ENCODE measurements at places on chromosomes 16 and 17.

- DNase-seq, result no peak
Observed at GRCh38 chr17:38428112-38428642, at the start of gene ARHGAP23. ARHGAP23 (plus strand) TSS chr17:38428464; CDS start chr17:38428486, 22 bp downstream.

DNA sequence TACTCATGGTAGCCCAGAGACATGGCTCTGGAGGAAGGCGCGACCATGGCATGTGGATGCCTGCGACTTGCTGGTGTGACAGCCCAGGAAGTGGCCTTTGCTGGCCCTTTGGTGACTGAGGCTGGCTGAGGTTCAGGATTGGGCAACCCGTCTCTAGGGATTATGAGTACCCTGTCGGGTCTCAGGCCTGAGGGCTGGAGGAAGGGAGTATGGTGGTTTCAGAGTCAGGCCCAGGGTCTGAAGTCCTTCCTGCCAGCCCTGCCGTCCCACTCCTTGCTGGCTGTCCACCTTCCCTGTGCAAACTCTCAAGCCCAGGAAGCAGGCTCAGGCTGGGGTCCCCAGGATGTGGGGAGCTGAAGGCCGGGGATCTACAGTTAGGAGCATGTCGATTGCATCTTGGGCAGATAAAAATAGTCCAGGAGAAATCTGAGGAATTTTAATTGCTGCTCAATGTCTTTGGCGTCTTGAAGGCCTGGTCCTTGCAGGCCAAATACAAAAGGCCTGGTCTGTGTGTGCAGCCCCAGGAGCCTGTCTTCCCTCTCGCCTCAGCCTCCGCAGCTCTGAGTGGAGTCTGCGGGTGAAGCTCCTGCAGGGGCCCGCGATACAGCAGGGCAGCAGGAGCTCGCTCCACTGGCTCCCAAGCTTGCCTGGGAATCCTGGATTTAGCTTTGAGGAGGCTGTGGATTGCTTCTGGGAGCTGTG, 52.5 kb downstream of the NKD1 start:
- no peak for DNase-seq

- no peak for DNase-seq
Observed at GRCh38 chr17:4901648-4902344, 1.1 kb downstream of the CHRNE start.

- no peak for DNase-seq
Observed at GRCh38 chr16:70630960-70631745, 15.2 kb upstream of the IL34 start.

- DNase-seq, result no peak
Observed at GRCh38 chr16:31870809-31871208, 2.8 kb upstream of the ZNF267 start.

Data from NCI-H510A (cell line).